ENCODE measurements at places on chromosomes 6 and 20.
A peak's percentile ranks its signal among the peaks of the same experiment; 100 is the strongest.

GRCh38 chr6:140003217-140003616 is 628.8 kb upstream of the CITED2 start:
- no peak for DNase-seq

DNA sequence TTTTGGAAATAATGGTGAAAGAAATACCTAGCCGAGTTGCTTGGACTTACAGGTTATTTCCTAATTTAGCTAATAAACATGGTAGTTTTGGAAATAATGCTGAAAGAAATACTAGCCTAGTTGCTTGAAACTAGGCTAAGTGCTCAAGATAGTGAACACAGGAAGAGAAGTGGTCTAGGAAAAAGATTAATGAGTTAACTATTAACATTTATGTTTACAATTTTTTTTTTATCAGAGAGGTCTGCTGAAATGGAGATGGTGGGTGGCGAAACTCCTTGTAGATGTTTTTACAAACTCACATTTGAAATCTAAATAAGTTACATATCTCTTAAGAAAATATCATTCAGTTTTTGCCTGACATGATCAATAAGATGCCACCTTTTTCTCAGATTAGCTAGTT is 39.2 kb downstream of the MAPK14 start:
- no peak for DNase-seq

DNA sequence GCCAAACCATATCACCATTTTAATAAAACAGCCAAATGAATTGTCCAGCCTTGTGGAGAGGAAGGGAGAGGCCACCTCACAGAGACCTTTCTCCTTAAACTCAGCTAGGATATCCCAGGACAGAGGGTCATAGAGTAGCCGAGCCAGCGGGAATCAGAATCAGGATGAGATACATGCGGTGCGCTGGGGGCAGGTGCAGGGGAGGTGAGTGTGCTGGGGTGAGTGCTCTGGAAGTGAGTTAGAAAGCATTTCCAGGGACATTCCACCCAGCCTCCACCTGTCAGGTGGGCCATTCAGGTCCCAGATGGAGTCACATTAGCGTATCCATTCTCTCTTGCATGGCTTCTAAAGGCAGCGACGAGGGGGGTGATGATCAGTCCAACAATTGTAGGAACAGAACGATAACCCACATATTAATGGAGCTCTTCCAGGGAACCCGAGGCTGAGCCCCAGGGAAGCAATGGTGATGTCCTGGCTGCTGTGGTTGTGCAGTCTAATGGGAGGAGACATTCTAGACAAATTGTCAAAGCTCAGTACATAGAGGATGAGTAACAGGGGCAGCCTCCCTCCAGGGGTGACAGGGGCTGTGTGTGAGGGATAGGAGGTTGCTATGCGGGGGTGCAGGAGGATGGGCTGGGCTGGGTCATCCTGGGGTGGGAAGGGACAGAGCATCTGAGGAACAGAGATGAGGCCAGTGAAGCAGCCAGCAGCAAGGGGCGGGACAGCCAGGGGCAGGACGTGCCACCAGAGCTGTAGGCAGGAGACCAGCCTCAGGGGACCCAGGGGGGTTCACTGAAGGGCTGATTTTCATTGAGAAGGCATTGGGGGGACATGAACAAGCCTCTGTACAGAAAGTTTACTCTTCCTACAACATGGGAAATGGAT is 88.7 kb upstream of the FRMD1 start:
- DNase-seq, result no peak

DNA sequence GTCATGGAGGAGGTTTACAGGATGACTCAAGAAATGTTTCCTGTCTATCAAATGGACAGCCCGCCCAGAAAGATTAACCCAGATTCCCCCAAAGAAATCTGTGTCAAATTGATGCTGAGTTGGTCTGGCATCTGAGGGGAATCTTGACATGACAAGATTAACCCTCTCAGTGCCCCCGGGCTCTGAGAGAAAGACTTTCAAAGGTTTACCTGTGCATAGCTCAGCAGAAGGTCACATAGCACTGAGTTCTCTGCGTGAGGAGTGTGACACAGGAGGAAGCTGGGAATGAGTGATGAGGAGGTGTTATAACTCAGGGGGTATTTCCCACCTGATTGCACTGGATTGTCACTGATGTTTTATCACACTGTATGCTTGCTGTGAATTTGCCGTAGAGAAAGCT is 601.2 kb downstream of the DHX35 start:
- no peak for DNase-seq

DNA sequence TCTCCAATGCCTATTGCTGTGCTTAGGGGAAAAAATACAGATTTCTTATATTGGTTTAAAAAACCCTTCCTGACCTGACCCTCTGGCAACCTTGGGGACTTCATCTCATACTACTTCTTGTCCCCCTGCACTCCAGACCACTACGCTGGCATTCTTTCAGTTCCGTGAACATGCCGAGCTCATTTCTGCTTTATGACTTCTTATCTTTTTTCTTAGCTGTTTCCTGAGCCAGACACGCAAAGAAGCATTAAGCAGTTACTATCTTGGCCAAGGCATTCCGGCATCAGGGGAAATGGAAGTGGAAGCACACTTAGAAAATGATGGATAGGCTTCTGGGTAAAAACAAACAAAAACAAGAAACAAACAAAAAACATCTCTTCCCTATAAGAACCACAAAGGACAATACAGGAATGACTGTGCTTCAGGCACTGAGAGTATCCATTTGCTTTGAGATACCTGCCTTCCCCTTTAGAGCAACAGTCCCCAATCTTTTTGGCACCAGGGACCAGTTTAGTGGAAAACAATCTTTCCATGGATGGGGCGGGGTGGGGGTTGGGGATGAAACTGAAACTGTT is 4.4 kb upstream of the CCDC28A start:
- no peak for DNase-seq

- DNase-seq, result peak; percentile 2
Measured at GRCh38 chr6:107330168-107330567, 129.2 kb downstream of the PDSS2 start.

GRCh38 chr6:101445527-101445926 is 52.0 kb downstream of the GRIK2 start:
- DNase-seq, result no peak

DNA sequence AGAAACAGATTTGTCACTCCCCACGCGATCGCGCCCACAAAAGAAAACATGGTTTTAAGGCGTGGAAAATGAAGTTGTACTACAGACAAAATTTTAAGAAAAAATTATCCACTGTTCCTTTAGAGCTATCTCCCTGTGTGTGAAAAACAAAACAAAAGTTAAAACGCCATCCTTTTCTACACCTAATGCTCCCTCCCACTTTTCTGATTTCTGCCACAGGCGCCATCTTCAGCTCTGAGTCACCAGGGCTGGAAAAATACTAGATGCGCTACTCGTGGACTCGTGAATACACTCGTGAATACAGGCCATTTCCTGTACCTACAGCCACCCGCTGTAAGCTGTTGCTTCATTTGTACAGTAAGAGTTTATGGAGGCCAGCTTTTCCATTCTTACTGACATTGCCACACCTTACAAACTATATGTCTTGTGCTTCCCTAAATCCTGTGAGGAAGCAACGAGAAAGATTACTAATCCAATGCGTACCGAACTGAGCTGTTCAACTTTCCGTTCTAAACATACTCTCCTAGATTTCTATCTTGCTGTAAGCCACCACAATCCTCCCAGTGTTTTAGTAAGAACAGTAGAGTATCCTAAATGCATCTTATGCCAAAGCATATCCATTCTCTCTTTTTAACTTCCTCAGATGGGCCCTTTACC is 773 bp upstream of the AHI1 start:
- DNase-seq, result peak; percentile 52

GRCh38 chr6:157853902-157854502 is 31.0 kb downstream of the SNX9 start:
- no peak for DNase-seq

DNA sequence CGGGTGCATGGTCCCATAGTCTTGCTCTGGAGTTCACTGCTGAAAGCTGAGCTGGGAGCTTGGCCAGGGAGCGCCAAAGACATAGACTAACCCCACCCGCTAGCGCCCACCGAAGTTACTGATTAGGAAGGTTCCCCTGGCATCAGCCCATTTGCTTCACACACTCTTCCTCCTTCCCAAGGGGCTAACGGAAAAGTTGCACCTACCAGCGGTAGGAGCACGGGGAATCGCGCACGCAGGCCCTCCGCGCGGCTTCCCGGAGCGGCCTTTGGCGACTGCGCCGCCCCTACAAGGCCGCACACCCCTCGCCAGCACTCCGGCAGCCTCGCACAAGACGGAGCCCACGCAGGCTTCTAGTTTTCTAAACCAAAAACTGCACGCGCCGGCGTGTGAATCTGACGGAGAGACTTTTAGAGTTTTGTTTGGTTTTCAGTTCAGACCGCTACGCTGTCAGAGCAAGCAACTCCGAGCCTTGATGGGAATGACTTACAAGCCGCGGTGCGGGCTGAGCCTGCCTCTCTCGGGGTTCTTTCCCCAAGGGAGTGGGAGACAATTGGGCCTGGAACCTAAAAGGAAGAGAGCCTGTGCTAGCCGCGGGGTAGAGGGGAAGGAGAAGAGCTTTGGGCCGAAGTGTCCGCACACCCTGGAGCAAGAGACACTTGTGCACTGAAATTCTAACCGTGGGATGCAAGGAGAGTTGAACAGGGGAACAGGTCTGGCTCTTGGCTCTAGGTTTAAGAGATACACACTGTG is 891 bp upstream of the POU3F2 start:
- no peak for DNase-seq

- no peak for DNase-seq
Measured at GRCh38 chr6:119442776-119443184, 93.2 kb upstream of the MAN1A1 start.

GRCh38 chr6:34424200-34425131 is 1.4 kb downstream of the RPS10 start:
- no peak for DNase-seq

DNA sequence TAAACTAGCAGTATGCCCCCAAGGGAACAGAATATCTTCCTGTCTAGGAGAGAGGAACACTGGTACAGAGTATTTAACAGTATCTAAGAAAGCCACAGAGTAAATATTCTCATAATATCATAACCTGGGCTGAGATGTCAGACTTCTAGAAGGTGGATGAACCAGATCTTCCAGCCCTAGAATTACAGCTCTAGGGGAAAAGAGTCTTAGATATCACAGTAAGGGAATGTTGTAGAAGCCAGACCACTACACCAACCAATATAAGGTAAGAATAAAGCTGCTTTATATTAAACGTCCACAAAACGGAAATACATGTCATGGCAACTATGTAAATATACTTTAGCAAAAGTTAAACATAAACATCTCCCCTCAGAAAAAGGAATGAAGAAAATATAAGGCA is 12.4 kb downstream of the SERINC1 start:
- DNase-seq, result no peak

DNA sequence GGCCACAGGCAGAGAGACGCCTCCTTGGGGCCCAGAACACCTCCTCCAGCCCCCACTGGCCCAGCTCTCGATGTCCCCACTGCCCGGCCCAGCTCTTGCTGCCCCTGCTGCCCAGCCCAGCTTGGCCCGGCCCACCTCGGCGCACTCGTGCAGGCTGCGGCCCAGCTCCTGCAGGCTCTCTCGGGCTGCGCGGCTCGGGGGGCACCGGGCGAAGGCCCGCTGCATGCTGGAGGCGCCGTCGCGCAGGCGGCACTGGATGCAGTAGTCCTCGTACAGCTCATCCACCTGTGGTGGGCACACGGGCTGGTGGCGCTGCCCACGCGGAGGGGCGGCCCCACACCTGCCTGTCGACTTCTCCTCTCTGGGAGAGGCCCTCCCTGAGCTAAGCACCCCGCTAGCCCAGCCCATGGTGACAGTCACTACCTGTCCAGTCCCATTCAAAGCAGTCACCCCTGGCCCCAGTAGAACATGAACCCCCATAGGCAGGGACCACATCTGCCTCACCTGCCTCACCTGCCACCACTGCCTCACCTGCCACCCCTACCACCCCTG is 81.8 kb downstream of the RIPOR3 start:
- no peak for DNase-seq

DNA sequence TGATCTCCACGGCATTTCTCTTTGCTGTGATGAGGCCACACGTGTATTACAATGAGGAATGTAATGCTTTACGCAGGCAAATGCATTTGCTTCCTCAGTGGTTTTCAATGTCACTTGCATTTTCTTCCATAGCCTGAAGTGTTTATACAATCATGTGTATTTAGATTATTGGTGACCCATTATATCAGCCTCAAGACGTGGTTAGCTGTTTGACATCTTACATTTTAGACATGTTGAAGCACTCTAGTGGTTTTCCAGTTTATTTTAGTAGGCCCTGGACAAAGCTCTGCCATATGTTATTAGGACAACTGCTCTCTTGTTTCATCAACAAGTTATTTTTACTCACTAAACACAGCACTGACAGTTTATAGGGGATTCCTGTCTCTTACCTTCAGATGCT is 200.4 kb downstream of the UTRN start:
- DNase-seq, result no peak

GRCh38 chr20:41697861-41698559 is 79.8 kb upstream of the CHD6 start:
- DNase-seq, result no peak

DNA sequence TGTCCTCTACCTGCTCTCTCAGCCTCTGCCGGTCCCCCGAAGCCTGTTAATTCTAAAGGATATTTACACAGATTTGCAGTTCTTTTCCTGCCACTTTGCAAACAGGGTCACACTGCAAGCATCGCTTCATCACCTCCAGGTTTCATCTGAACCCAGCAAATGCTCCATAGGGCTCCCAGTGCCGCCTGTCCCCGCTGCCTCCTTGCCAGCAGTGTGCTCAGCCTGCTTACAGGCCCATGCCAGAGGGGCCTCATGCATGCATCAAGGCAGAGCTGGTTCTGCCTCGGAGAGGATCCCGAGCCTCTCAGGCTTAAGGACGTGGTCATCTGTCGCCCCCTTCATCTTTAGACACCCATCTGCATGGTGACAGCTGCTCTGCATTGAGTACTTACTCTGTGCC is 10.5 kb downstream of the SIRPA start:
- DNase-seq, result no peak

DNA sequence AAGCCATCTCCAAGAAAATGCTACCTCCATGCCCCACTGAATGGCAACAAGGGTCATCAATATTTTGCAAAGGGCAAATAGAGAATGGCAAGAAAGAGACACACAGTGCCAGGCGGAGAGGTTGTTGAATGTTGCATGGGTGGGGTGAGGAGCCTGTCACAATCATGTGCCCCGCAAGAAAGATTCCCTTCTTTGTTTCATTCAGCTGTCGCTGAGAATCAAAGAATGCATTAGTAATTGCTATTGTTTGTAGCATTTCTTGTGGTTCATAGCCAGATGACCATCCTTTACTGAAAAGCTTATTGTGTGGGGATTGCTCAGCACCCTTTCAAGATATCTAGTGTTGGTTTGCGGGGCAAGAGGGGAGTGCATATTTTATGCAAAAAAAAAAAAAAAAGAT is 166.5 kb upstream of the QKI start:
- DNase-seq, result no peak

- DNase-seq, result no peak
Measured at GRCh38 chr20:1017677-1018076, 15.6 kb upstream of the RSPO4 start.

GRCh38 chr6:127969701-127970100 is 68.8 kb upstream of the THEMIS start:
- DNase-seq, result no peak

DNA sequence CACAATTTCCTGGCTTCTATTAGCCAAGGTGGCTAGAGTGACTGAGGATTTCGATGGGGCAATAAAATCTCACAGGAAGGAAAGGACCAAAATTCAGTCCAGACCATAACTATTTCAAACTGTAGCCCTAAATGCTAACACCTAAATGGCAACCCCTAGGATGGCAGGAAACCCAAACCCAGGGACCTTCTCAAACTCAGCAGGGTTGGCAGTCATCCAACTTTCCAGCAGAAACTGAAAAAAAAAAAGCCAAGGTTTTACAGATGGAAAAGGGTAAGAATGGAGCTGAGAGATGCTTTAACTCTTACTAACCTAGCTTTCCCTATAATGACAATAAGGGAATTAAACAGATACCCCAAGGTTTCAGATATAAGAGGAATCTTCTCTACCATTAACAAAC is 10.5 kb downstream of the IBTK start:
- no peak for DNase-seq

Measured in stimulated activated CD4-positive, alpha-beta T cell treated with anti-CD3 and anti-CD28 coated beads, Interleukin-15, amount 100 ng/mL, for 48 hours (primary cell).